ENCODE measurements at places on chromosomes 16 and 17. TPM values are rescaled to one million over a fixed set of nuclear protein-coding genes. Genes with fewer than 3 reads are reported as not detected.
A peak's percentile ranks its signal among the peaks of the same experiment; 100 is the strongest.

The ALOX12 gene
- not detected for total RNA-seq

GRCh38 chr16:47236716-47237115 is 93.0 kb upstream of the NETO2 start:
- H3K4me1 ChIP-seq = no peaks in the 10 kb centered on the region
- no peak for DNase-seq
- peaks cover 6% of the 10 kb centered on the region for H3K36me3 ChIP-seq
- H3K27me3 ChIP-seq = no peaks in the 10 kb centered on the region
- no peak overlapping the region for H3K4me3 ChIP-seq
- no peak overlapping the region for H3K27ac ChIP-seq

DNA sequence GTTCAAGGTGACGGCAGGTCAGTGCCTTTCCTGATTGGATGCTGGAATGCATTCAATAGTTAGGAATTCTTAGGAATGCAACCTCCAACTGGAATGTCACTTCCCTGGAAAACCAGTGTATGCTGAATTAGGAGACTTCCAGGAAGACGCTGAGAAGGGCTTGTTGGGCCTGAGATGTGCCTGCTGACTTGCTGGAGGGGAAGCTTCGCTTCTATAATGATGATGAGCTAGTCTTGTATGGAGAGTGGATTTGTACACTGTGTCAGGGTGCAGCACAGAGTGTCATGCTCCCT is 45.6 kb downstream of the SMPD3 start:
- no peak overlapping the region for H3K4me3 ChIP-seq
- DNase-seq = no peak
- peaks cover 23% of the 10 kb centered on the region for H3K4me1 ChIP-seq
- peaks cover 8% of the 10 kb centered on the region for H3K27me3 ChIP-seq
- no peak overlapping the region for H3K27ac ChIP-seq
- no peaks in the 10 kb centered on the region for H3K36me3 ChIP-seq

DNA sequence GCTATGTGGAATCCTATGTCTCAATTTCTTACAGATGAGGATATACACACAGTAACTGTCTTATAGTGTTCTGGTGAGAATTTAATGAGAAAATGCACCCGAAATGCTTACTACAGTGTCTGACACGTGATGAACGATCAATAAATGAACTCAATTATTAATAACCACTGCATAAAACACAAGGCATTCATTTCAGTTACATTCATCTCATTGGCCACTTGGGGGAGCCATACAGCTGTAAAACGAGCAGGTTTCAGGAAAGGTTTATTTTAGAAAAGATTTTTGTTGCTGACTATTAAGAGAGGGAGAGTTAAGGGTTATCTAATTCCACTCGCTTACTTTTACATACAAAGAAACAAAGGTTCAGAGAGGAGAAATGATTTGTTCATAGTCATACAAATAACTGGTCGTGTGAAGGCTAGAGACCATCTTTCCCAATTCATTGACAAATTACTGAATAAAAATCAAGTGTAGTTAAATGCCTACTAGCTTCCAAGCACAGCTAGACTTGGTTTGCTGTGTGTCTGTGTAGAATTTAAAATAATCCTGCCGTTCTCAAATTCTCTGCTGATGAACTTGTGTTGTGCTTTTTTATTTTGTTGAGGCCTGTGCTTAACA is 160.1 kb downstream of the MAP2K4 start:
- H3K4me3 ChIP-seq = no peak overlapping the region
- H3K36me3 ChIP-seq = no peaks in the 10 kb centered on the region
- peak; percentile 16 for DNase-seq
- H3K27me3 ChIP-seq = no peaks in the 10 kb centered on the region
- H3K27ac ChIP-seq = no peak overlapping the region
- no peaks in the 10 kb centered on the region for H3K4me1 ChIP-seq

- H3K4me3 ChIP-seq = no peak overlapping the region
- DNase-seq = no peak
- no peaks in the 10 kb centered on the region for H3K4me1 ChIP-seq
- no peak overlapping the region for H3K27ac ChIP-seq
- no peaks in the 10 kb centered on the region for H3K36me3 ChIP-seq
These were observed 50.8 kb downstream of the PITPNM3 start for GRCh38 chr17:6505425-6506142.

GRCh38 chr16:10085078-10085798 is 97.0 kb downstream of the GRIN2A start:
- H3K36me3 ChIP-seq = no peaks in the 10 kb centered on the region
- no peak overlapping the region for H3K27ac ChIP-seq
- peaks cover 6% of the 10 kb centered on the region for H3K27me3 ChIP-seq

The CTRB1 gene
- not detected for total RNA-seq

The CAMKK1 gene
- total RNA-seq = 2.2 TPM

DNA sequence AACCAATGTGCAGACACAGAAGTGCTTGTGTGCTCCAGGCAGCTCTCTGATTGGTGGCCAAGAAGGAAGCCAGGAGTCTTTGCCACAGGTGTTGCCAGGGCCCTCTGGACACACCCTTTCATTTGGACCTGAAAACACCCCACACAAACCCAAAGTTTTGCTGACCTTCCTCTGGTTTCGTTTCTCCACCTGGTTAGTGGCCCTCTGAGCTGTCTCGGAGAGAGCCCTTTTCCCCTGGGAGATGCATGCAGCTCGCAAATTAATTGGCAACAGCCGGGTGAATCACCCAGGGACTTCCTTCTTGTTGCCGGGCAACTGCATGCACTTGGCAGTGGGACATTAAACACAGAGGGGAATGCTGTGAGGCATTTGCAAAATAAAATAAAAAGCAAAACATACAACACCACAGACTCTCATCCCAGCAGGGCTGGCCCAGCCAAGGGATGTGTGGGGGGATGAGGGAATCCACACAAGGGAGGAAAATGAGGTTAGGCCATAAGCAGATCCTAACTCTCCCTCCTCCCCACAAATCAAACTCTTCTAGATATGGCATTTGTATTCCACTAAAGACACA is 286.6 kb downstream of the SOX9 start:
- no peak overlapping the region for H3K4me3 ChIP-seq
- H3K4me1 ChIP-seq = no peaks in the 10 kb centered on the region
- no peaks in the 10 kb centered on the region for H3K27me3 ChIP-seq
- DNase-seq = no peak

GRCh38 chr17:27748360-27748825 is 51.9 kb downstream of the NOS2 start:
- no peak overlapping the region for H3K27ac ChIP-seq
- no peaks in the 10 kb centered on the region for H3K27me3 ChIP-seq
- no peaks in the 10 kb centered on the region for H3K36me3 ChIP-seq
- no peaks in the 10 kb centered on the region for H3K4me1 ChIP-seq

The GRB7 gene
- 3.5 TPM for total RNA-seq

The NUBP1 gene
- 24.9 TPM for total RNA-seq

- H3K4me1 ChIP-seq = peaks cover 56% of the 10 kb centered on the region
- peak within 1 kb of the TSS; percentile 86 for H3K4me3 ChIP-seq
- peak within 1 kb of the TSS; percentile 55 for H3K27ac ChIP-seq
- no peaks in the 10 kb centered on the region for H3K36me3 ChIP-seq
- DNase-seq = peak; percentile 39
These were observed at the start of gene CNTNAP1 for GRCh38 chr17:42681976-42682721. Gene CNTNAP1, plus strand, starts transcription at chr17:42682531. Its CDS starts 299 bp downstream, at chr17:42682830.

The CRYBA1 gene
- not detected for total RNA-seq

- H3K4me3 ChIP-seq = no peak overlapping the region
- H3K27ac ChIP-seq = peak overlapping the region; percentile 24
- H3K4me1 ChIP-seq = no peaks in the 10 kb centered on the region
- DNase-seq = no peak
These were observed 14.9 kb downstream of the SETD6 start for GRCh38 chr16:58530179-58530578.

The NTN1 gene
- 0.69 TPM for total RNA-seq

The TNFRSF13B gene
- not detected for total RNA-seq

The PHKB gene
- total RNA-seq = 39.5 TPM

DNA sequence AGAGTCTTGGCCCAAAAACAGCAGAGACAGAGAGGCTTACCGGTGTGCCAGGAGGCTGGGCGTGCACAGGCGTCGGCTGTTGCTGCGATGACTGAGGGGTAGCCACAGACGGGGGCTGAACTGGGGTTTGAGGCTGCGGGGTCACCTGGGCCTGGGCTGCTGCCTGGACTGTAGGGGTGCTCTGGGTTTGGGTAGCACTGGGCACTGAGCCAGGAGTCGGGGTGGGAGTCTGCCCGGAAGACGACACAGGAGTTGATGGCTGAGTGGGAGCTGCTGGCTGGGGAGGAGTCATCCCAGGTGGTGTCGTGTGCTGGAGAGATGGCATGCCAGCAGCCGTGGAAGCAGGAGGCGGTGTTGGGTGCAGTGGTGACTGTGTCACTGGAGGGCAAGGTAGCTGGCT is 53.2 kb upstream of the TRAP1 start:
- no peaks in the 10 kb centered on the region for H3K27me3 ChIP-seq
- H3K4me3 ChIP-seq = no peak overlapping the region
- peaks cover 4% of the 10 kb centered on the region for H3K36me3 ChIP-seq
- H3K27ac ChIP-seq = peak overlapping the region; percentile 20
- DNase-seq = no peak
- no peaks in the 10 kb centered on the region for H3K4me1 ChIP-seq

DNA sequence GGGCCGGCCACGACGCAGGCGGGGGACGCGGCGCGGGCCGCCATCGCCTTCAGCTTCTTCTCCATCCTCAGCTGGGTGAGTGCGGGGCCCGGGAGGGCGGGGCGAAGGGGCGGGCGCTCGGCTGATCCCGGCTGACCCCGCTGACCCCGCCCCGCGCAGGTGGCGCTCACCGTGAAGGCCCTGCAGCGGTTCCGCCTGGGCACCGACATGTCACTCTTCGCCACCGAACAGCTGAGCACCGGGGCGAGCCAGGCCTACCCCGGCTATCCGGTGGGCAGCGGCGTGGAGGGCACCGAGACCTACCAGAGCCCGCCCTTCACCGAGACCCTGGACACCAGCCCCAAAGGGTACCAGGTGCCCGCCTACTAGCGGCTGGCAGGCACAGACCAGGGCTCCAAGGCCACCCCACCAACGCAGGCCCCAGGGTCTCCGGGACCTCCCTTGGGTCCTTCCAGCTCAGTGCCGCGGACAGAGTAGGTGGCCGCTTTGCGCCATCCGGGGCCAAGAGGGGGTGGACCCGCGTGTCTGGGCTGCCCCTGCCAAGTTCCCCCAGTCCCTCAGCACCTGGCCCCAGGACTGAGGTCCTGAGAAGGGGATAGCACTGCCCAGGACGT is 3.0 kb downstream of the SYNGR3 start:
- H3K36me3 ChIP-seq = peaks cover 6% of the 10 kb centered on the region
- H3K27me3 ChIP-seq = peaks cover 8% of the 10 kb centered on the region
- no peak for DNase-seq
- H3K27ac ChIP-seq = no peak overlapping the region
- peaks cover 33% of the 10 kb centered on the region for H3K4me1 ChIP-seq

DNA sequence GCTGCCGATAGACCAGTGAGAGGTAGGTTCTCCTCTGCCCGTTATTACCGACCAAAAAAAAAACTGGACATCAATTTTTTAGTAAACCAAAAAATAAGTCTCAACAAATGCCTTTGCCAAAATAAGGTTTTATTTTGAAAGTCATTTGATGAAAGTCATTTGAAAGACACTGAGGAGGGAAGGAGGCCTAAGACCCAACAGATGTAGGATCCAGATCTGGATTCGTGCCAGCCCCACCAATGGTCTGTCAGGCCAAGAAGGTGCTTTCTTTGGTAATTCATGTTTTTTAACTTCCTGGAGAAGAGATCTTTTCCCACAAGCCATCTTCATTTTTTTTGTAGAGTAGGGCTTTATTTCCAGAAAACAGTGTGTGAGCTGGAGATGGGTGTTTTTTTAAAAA is 18.1 kb downstream of the NTAN1 start:
- H3K27me3 ChIP-seq = no peaks in the 10 kb centered on the region
- H3K4me3 ChIP-seq = no peak overlapping the region

The RAB26 gene
- total RNA-seq = 0.82 TPM

The BRIP1 gene
- 10.8 TPM for total RNA-seq

The LRRC75A gene
- total RNA-seq = 3.4 TPM

DNA sequence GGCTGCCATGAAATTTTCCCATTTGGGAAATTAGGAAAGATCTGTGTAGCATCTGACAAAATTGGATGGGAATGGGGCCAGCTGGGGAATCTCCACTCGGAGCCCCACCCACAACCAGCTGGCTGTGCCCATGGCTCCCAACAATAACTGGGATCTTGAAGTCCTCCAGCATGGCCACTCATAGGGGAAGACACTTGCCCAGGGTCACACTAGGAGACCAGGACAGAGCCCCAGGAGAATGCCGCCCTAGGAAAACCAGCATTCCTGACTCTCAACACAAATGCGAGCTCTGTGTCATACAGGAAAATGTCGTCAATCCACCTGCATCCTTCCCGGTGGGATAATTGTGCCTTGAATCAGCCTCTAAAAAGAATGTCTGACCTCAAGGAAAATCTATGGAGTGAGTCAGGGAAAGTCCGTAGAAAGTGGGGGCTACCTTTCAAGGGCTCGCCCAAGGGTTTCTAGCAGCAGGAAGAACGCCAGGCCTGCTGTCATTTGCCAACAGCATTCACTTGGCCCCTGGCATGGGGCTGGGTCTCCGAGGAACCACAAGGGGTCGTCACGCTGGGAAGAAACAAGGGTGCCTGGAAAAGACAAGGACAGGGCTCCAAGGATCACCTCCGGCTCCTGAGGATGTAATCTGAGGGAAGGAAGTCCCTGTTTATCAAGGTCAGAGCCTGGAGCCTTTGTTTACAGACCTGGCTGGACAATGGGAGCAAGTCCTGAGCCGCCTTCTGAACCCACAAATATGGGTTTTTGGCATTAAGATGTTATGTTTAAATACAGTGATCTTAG is 15.9 kb downstream of the CDH5 start:
- no peaks in the 10 kb centered on the region for H3K36me3 ChIP-seq
- H3K4me3 ChIP-seq = no peak overlapping the region
- DNase-seq = no peak
- H3K27me3 ChIP-seq = no peaks in the 10 kb centered on the region
- H3K4me1 ChIP-seq = no peaks in the 10 kb centered on the region

The HSF5 gene
- total RNA-seq = 3.3 TPM

DNA sequence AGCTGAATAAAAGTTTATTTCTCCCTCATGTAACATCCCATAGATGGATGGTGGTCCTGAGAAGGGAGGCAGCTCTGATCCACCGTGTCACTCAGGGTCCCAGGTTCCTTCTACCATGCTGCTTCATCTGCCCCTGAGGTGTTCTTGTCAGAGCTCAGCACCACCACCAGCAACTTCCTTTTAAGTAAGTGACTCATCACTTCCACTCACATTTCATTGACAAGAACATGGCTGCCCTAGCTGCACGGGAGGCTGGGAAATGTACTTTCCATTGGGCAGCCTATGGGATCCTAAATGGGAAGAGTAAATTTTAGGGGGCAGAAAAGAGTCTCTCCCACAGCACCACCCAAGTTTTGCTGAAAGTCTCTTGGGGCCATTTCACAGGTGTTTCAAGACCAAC is 134.7 kb downstream of the USP31 start:
- DNase-seq = no peak
- H3K4me3 ChIP-seq = no peak overlapping the region
- no peaks in the 10 kb centered on the region for H3K36me3 ChIP-seq
- no peaks in the 10 kb centered on the region for H3K27me3 ChIP-seq
- no peak overlapping the region for H3K27ac ChIP-seq

GRCh38 chr17:83061586-83061985 is 17.8 kb upstream of the METRNL start:
- no peaks in the 10 kb centered on the region for H3K4me1 ChIP-seq
- no peak for DNase-seq
- H3K27ac ChIP-seq = no peak overlapping the region
